NCI-H1694 treated with DMSO at 0.1 percent for 48 hours (cell line): ENCODE measurements at places on chromosomes 3 and 15.
A peak's percentile ranks its signal among the peaks of the same experiment; 100 is the strongest.

GRCh38 chr3:172201136-172201869 lies 161.9 kb downstream of the FNDC3B start:
- no peak for DNase-seq

DNA sequence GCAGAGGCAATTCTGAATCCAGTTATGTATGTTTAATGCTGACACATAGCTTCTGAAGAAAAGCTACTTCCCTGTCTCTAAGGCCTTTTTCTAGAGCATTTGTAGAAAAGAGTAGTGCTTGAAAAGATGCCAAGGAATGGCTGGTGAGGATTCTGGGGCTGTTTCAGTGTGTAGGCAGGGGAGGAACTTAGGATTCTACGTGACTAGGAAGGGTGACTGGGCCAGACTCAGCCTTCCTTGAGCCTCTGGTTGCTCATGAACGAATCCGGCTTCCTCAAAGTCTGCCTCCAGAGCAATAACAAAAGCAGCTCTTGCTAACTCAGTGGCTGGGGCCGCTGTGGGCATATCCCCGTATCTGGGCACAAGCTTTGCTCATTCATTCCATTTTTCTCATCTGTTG lies 104.8 kb upstream of the WNT5A start:
- DNase-seq: no peak

GRCh38 chr3:183254487-183255347 lies 1.7 kb downstream of the B3GNT5 start:
- DNase-seq: no peak

GRCh38 chr3:150180334-150180733 lies 209.6 kb upstream of the PFN2 start:
- DNase-seq: peak; percentile 38

GRCh38 chr3:4795905-4796304 lies 183.3 kb upstream of the BHLHE40 start:
- no peak for DNase-seq

GRCh38 chr3:127412578-127413317 lies 124.9 kb upstream of the PRR20G start:
- no peak for DNase-seq

DNA sequence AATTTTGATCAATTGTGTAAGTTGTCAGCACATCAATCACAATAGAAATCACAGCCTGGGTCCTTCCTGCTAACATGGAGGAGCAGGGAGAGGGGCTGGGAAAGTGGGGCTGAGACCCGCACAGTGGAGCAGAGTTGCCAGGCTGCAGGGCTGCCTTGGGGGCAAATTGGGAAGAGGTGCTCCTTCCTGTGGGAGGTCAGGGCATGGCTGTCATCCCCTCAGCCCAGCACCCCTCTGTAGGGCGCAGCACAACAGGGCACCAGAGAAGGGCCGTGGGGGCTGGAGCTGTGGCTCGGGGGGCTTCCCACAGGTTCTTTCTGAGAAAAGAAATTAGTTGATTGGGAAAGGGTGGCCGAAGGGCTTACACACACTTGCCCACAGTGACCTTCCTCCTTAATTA lies 126.3 kb downstream of the NSMCE3 start:
- DNase-seq: no peak

- DNase-seq: no peak
Observed at GRCh38 chr3:110567029-110567428, 504.6 kb upstream of the NECTIN3 start.

- DNase-seq: no peak
Observed at GRCh38 chr3:197238842-197239241, 59.6 kb downstream of the DLG1 start.

- no peak for DNase-seq
Observed at GRCh38 chr3:121863801-121864200, 28.8 kb downstream of the EAF2 start.

DNA sequence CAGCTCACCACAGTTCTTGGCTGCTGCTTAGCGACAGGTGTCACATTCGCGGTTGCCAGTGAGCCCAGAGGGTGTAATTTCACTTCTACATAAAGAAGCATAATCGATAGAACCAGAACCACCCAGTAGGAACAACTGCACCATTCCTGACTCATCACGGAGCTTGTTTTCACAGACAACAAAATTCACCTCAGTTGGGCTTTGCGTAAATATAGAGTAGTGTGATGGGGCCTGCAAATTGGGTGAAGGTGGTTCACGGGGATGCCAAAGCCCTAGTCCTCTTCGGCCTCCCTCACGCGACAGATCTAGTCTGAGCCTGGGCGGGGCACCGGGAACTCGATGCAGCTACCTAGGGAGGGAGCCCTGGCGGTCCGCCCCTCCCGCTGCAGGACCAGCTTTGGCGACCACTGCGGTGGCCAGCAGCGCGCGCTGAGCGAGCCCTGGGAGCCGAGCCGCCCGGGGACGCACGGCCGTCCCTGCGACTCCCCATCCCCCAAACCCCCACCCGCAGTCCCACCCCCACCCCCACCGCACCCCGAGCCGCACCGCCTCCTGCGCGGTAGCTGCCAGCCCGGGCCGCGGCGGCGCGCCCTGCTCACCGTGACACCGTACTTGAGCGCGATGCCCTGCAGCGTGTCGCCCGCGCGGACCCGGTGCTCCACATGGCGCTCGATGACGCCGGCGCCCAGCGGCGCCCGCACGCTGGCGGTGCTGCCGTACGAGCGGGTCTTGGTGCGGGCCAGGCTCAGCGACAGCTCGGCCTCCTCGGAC lies 519 bp downstream of the LYSMD2 start:
- peak; percentile 47 for DNase-seq

DNA sequence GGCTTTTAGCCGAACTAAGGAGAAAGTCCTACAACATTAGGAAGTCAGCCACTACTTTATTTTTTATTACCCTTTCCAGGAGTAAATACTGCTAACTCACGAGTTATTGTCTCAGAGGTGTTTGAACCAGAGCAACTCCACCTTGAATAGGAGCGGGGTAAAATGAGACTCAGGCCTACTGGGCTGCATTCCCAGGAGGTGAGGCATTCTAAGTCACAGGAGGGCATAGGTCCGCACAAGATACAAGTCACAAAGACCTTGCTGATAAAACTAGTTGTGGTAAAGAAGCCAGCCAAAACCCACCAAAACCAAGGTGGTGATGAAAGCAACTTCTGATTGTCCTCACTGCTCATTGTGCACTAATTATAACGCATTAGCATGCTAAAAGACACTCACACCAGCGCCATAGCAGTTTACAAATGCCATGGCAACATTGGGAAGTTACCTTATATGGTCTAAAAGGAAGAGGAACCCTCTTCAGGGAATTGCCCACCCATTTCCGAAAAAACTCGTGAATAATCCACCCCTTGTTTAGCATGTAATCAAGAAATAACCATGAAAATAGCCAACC lies 555.9 kb downstream of the IGSF11 start:
- no peak for DNase-seq

GRCh38 chr3:7760718-7761117 lies 740.9 kb upstream of the LMCD1 start:
- DNase-seq: no peak

DNA sequence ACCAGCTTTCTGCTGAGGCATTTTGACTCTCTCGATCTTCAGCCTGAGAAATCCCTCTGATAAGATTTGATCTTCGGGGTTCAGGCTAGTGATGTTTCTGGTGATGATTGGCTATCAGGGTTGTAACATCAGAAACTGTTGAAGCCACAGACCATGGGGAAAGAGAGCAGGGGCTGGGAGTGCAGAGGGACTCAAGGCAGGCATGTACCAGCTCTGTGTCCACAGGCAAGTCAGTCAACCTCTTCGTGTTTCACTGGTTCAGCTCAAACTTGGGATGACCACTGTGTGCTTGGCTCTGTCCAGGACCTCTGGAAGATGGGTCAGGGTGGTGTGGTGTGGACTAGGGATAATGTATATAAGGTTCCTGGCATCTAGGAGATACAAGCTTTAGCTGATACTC lies 116.5 kb downstream of the EEFSEC start:
- no peak for DNase-seq

GRCh38 chr3:12895391-12896062 lies 54.2 kb upstream of the RPL32 start:
- DNase-seq: no peak

DNA sequence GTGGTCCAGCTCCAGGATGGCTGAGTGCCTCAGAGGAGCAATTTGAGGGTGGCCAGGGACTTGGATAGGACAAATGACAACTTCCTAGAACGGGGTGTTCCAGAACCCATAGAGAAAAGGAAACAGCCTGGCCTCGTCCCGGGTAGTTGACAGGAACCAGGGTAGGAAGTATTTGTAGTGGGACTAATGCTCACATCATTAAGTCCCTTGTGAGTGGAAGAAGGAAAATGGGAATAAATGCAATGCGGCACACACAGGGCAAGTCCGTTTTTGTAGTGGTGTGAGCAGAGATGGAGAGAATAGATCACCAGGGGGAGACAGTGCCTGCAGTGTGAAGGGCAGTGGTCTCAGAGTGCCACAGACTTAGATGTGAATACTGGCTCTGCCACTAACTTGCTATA lies 19.6 kb downstream of the TIMP4 start:
- DNase-seq: no peak

DNA sequence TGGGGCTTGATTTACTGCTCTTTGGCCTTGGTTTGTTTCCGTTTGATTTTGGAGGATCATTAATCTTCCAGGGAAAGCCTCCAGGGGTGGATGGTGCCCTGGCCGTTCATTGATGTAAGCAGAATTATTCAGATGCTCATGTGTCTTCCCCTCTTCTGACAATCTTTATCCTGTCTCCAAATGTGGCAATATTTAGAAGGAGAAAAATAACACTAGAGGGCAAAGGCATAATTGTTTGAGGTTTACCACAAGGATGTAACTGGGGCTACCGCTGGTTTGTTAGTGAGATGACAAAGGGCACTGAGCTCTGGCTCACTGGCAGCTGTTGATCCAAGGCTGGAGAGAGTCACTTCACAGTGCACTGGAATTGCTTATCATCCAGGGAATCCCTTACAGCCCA lies 18.2 kb upstream of the PLCL2 start:
- DNase-seq: no peak

DNA sequence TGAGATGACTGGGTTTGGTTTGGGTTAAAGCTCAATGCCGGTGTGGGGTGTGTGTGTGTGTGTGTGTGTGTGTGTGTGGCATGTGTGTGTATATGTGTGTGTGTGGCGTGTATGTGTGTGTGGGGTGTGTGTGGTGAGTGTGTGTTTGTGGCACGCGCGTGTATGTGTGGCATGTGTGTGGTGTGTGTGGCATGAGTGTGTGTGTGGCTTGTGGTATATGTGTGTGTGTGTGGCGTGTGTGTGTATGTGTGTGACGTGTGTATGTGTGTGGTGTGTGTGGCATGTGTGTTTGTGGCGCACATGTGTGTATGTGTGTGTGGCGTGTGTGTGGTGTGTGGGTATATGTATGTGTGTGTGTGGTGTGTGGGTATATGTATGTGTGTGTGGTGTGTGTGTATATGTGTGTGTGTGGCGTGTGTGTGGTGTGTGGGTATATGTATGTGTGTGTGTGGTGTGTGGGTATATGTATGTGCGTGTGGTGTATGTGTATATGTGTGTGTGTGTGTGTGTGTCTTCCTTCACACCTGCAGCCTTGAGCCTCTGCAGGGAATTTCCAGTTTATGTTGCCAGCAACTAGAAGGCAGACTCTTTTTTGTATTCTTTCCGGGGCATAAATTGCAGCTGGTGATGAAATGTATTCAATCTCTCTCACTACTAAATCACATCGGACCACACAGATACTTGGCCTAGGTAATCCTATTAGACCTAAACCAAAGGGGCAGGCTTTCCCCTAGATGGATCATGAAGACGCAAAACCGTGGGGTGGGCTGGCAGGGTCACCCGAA lies 34.8 kb downstream of the CHRD start:
- no peak for DNase-seq

GRCh38 chr15:101451266-101451799 lies 38.2 kb downstream of the PCSK6 start:
- no peak for DNase-seq

- no peak for DNase-seq
Observed at GRCh38 chr3:154044671-154045070, 76.5 kb upstream of the ARHGEF26 start.

DNA sequence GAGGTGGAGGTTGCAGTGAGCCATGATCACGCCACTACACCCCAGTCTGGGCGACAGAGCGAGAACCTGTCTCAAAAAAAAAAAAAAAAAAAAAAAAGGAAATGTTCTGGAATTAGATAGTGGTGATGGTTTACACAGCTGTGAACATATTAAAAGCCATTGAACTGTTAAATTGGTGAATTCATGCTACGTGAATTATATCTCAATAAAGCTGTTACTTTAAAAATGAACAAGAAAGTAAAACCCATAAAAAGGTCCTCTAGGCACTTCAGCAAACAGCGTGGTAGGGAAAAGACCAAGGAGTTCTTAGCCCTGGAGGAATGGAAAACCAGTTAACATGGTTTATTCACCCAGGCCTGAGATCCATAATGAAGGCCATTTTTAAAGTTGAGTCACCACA lies 180.1 kb downstream of the ATG7 start:
- no peak for DNase-seq

DNA sequence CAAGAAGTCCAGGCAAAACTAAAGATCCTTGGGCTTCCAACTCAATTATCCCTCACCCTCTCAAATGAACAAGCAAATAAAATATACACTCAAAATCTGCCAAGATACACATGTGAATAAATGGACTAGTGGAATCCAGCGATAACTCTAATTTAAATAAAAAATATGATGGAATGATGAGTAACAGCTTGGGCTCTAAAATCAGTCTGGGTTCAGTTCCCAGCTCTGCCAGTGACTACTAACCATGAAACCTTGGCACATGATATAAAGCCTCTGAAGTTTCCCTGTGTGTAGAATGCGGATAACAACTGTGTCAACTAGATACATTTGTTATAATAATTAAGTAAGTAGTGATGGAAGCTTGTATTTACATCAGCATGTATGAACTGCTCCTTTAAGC lies 81.3 kb downstream of the CADPS start:
- no peak for DNase-seq

GRCh38 chr3:194606941-194607340 lies 26.3 kb downstream of the TMEM44 start:
- DNase-seq: no peak

GRCh38 chr3:151395806-151396205 lies 11.3 kb upstream of the P2RY12 start:
- DNase-seq: no peak

GRCh38 chr3:88084097-88084501 lies 25.0 kb downstream of the ZNF654 start:
- no peak for DNase-seq

DNA sequence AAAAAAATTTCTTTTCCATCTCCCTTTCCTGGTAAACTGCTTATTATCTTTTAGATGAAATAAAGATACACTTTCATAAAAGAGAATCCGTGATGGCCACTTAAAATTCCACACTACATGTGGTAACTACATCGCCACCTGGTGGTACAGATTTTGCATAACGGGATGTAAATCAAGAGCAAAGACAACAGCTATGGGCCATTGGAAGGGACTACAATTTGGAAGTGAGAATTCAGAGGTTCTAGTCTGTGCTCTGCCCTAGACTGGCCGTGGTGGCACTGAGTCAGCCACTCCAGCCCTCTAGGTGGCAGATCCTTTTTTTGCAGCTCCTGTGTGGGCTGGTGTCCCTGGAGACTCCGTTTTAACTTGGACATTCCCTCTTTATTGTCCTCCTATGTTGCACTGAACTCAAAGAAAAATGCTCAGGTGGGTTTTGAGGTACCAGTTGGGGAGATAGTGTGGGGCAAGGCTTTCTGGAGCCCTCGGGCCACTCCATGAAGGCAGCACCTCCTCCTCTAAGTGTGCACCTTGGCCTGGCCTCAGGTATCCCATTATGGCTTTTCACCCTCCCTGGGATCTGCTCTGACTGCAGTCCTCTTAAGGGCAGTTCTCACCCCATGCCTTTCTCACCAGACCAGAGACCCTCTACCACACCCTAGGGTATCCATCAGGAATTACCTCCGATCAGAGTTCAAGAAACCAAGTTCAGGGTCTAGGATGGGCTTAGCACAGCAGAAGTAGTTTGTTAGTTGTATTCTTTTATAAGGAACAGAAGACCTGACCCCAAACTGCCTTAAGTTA lies 54.9 kb downstream of the SPSB4 start:
- peak; percentile 90 for DNase-seq

- DNase-seq: no peak
Observed at GRCh38 chr15:84702961-84703482, 12.9 kb downstream of the SEC11A start.
